ENCODE measurements at places on chromosomes 5 and 9. TPM values are rescaled to one million over a fixed set of nuclear protein-coding genes. Genes with fewer than 3 reads are reported as not detected.

GRCh38 chr9:110047955-110048402, 160.0 kb downstream of the C9orf152 start:
- DNase-seq: no peak

GRCh38 chr9:109683521-109683920, 96.5 kb upstream of the PALM2AKAP2 start:
- DNase-seq: no peak

DNA sequence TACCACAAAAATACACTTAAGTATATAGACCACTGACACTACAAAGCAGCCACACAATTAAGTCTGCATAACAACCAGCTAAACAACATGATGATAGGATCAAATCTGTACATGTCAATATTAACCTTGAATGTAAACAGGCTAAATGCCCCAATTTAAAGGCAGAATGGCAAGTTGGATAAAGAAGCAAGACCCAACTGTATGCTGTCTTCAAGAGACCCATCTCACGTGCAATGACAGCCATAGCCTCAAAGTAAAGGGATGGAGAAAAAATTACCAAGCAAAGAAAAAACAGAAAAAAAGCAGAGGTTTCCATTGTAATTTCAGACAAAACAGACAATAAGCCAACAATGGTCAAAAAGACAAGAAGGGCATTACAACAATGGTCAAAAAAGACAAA, 77.3 kb upstream of the APC start:
- DNase-seq: no peak

- DNase-seq: no peak
Measured at GRCh38 chr5:33840927-33841547, 50.8 kb downstream of the ADAMTS12 start.

DNA sequence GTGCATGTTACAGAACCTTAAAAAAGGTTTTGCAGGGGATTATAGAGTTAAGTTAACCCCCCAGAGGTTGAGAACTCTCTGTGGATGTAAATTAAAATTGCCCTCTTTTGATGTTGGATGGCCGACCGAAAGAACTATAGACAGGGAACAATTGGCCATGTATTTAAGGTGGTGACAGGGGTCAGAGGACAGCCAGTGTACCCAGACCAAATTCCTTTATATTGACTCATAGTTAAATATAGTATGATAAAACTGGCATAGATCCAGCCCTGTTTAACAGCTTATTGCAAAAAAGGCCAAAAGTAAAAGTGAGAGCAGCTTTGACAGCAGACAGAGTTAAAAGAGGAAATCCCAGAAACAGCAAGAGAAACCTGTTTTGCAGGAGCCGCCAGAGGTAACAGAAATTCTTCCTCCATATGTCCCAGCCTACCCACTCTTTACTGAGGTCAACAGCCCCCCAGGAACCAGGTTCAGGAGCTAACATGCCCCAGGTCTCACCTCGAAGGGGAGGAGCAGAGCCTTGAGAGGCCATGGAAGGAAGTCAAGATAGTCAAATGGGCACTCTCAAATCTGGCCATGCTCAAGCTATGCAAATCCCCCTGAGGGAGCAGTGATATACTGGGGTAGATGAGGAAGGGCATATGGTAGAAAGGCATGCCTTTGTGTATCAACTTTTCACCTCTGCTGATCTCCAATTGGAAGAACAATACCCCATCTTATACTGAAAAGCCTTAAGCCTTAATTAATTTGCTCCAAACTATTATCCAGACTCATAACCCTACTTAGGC, 156.4 kb upstream of the COX7C start:
- DNase-seq: no peak

GRCh38 chr5:38022631-38023030, 182.8 kb upstream of the GDNF start:
- DNase-seq: no peak

DNA sequence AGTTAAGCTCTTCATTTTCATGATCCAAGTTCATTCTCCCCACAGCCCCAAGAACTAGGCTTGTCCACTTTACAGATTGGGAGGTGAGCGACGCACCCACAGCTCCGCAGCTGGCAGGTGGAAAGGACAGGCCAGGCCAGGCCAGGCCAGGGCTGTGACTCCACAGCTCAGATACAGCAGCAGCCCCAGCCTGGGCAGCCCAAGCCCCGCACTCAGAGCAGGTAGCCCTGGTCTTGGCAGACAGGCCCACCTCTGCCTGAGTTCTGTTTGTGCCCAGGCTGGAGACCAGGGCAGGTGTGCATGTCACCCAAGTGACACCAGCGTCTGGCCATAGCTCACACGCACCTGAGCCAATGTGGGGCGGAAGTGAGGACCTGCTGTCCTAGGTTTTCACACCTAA, 124.7 kb downstream of the WNK2 start:
- no peak for DNase-seq

- DNase-seq: no peak
Measured at GRCh38 chr5:10863763-10864383, 102.8 kb upstream of the DAP start.

DNA sequence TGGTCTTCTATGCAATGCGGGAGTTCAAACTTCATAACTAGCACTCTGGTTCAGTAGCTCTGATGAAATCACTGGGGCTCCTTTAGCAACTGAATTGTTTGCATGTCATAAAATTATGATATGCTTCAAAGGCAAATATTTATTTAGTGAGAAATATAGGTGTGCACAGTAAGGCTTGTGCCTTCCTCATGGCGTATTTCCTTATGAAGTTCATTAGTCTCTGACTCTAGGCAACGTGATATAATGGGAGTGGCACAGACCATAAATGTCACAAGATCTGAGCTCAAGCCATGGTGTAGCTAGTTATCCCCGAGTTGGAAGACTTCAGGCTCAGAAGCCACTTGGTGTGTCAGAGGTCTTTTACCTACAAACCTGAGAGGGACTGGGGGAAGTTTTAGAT, 35.5 kb downstream of the PIP5K1B start:
- DNase-seq: no peak

- DNase-seq: no peak
Measured at GRCh38 chr9:18333157-18333556, 140.8 kb upstream of the ADAMTSL1 start.

- DNase-seq: no peak
Measured at GRCh38 chr5:91179018-91179417, 204.1 kb downstream of the ARRDC3 start.

DNA sequence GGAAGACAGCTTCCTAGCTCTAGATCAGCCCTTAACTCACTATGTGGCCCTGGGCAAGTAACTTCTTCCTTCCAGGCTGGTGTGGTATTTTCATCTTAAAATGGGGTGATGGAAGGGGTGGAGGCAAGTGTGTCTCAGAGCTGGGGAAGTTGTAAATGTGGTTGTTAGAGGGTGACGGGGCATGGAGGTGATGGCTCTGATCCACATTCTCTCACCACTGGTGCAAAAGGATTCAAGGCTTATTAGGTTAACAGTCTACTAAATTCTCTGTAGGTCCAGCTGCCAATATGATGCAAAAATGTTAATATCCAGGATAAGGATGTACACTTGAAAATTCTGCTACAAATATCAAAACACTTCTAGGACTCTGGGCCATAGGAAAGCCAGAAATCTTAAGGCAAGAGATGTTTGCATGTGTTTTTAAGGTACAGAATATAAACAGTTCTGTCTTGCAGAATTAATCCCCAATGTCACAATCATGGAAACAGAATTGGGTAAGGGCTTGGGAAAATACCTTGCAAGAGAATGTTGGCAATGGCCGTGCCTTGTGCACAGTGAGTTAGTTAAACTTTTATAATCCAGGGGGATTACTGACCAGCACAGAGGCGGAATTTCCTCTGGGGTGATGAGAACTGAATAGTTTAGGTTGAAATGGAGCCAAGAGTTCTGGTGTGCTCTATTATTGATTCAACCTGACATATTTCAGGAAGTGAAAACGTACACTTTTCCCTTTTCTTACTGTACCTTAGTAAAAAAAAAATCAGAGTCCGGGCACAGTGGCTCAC, 19.8 kb downstream of the TNFSF15 start:
- DNase-seq: no peak

GRCh38 chr5:56493766-56494165, 260.6 kb upstream of the ANKRD55 start:
- DNase-seq: no peak

DNA sequence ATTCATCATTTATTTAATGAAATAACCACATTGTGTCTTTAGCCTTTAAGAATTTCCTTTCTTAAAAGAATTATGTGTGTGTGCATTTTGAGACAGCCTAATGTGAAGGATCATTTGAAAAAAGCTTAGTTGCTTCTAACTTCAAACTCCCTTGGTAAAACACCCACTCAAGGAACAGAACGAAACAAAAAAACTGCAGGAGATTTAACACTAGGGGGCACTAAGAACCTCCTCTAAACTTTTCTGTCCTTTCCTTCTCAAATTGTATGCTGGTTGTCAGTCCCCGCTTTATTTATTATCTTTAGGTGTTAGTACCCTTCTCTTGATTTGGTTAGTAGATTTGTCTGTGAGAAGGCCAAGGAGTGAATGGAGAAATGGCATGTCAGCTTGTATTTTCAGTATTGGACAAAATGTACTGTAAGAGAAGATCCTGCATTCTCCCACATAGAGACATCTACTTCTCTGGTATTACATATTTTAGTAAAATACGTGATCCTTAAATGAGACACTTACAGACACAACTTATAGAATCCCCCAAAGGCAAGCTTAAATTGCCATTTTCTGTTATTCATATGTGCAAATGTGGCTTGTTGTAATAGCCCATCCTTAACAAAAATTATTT, 229.7 kb downstream of the MRPS30 start:
- no peak for DNase-seq

DNA sequence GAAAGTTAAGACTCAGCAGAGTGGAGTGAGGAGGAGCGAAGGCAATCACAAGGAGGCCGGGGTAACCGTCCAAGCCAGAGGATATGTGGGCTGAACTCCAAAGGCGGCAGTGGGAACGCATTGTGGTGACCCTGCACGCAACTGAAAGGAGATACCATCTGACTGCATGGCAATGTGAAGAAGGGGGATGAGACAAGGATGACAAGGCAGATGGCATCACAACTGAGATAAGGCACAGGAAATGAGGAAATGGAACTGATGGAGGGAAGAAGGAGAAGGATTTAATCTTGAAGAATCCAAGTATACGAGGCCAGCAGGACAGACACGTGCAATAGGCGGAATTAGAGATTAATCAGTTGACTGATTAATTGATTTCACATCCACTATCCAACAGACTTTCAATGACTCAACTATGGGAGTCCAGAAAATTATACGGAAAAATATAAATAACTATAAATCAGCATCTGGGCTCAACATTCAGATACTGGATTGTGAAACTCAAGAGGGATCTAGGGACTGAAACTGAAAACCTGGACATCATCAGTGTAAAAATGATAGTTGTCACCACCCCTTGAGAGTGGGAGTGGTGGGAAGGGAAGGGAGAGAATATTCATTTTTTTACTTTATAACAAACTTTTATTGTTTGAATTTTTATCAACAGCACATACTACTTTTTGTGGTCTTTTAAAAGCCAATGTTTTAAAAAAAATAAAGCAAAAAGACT, 86.1 kb downstream of the ARL15 start:
- no peak for DNase-seq

GRCh38 chr5:118236108-118236849, 752.1 kb downstream of the DTWD2 start:
- DNase-seq: no peak

DNA sequence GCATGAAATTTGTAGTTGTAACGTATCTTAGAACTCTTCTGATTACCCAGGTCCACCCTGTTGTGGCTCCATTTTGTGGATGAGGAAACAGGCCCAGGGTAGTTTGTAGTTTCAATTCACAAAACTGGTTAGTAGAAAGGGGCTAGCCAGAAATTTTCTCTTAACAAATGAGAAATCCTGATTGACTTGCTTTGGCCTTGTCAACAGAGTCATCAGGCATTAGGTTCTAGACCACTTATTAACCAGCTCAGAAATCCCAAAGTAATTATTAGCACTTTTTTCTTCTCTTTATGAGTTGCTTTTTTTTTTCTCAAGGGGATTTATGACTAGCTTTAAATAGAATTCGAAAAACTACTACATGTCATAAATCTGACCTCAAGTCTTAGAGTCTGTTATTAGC, 160.2 kb downstream of the SH3GL2 start:
- DNase-seq: no peak

DNA sequence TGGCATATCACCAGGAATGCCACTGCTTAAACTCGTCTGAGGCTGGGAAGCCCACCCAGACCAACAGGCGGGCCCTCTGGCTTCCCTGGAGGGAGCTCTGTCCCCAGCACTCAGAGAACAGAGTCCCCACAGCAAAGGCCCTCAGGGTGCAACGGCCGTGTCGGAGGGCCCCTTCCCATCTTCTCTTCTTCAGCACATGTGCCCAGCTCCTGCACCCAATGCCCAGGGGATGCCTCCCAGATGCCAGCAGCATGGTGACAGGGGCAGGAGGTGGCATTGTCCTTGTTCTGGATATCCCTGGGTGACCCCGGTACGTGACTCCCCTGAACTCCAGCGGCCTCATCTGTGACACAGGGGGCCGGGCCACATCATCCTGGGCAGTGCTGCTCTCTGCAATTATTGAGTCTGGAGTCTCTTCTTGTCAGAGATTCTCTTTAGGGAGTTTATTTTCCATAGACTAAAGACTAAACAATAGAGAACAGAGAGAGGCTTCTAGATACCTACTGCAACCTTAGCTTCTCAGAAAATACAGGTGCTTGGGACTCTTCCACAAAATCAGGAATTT, 13.6 kb upstream of the OLFM1 start:
- DNase-seq: no peak

DNA sequence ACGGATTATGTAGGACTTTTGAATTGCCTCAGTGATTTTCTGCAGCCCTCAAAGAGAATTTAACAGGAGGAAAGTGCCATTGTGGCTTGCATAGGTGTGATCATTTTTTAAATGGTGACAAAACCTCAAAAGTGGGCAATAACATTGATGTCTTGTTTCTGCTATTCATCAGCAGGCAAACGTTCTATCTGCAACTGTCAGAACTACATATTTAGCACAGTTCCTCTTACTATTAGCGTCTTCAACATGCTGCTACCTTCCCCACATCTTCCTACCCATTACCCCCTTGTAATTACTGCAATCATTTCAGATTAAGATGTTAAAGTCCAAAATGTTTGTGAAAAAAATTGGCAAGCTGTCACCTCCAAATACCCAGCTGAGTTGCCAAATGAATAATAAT, 254.6 kb downstream of the SMARCA2 start:
- no peak for DNase-seq

DNA sequence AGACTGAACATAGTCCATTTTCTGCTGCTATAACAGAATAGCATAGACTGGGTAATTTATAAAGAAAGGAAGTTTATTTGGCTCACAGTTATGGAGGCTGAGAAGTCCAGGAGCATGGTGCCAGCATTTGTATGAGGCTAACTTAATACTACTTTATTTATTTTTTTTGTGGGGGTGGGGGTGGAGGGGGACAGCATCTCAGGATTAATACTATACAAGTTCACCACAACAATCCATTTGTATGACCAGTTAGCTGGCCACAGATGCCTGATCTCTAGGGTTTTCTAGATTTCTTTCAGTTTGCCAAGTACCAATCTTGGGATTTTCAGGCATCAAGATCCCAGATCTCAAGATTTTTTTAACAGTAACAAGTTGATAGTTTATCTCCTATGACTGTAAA, 20.3 kb downstream of the ANGPTL2 start:
- no peak for DNase-seq

The FOXD4L4 gene
- 0.03 TPM for polyA plus RNA-seq

The TOR4A gene
- polyA plus RNA-seq: 5.8 TPM

The CYLC2 gene
- polyA plus RNA-seq: not detected

The RASGRF2 gene
- 0.05 TPM for polyA plus RNA-seq

The PCDHA6 gene
- polyA plus RNA-seq: 0.04 TPM

The SMIM23 gene
- not detected for polyA plus RNA-seq

The ENG gene
- polyA plus RNA-seq: 0.86 TPM

The SLC25A51 gene
- 22.2 TPM for polyA plus RNA-seq

The CLIC3 gene
- 9.4 TPM for polyA plus RNA-seq

The KIF24 gene
- 1.5 TPM for polyA plus RNA-seq

The RUFY1 gene
- polyA plus RNA-seq: 25.2 TPM

The PCDHGB7 gene
- 1.1 TPM for polyA plus RNA-seq

The TERT gene
- polyA plus RNA-seq: not detected

Measured in keratinocyte (primary cell).